Caco-2 (cell line): ENCODE measurements at places on chromosomes 12 and 14.

DNA sequence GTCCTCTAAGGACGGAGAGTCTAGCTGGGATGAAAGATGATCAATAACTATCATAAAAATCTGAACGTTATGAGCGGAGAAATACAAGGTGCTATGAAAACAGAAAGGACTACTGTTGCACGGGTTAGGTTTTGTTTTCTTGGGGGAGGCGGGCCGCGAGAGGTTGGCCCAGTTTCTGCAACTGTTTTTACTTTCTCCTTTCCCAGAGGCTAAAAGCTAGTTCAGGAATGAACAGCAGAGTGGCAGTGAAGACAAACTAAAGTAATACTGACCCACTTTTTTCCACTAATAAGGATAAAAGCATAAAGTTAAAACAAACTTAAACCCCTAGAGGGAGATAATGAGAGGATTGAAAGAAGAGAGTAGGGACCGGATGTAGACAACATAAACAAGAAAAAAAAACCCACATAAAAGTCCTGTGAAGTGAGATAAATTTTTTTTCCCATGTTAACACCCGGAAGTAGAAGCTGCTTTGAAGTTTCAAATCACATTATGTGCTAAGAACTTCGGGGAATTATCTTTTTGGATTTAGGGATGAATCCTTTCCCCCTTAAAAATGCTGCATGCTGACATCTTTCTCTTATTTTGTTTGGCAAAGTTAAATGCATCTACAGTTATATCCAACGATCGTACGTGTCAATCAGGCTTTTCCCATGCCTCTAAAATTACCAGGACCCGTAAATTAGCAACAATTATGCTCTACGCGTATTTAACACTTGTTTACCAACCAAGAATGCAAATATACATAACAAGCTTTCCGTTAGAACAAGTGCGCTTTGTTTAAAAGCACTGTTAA is 1.0 kb upstream of the CDK17 start:
- DNase-seq: peak; percentile 13

GRCh38 chr12:8145754-8146441 is 10.9 kb upstream of the ZNF705A start:
- no peak for DNase-seq

GRCh38 chr12:32252199-32253073 is 145.8 kb downstream of the BICD1 start:
- no peak for DNase-seq

- DNase-seq: no peak
Observed at GRCh38 chr12:89047856-89048418, 304.4 kb downstream of the DUSP6 start.

GRCh38 chr12:24721191-24721590 is 227.7 kb downstream of the BCAT1 start:
- no peak for DNase-seq

DNA sequence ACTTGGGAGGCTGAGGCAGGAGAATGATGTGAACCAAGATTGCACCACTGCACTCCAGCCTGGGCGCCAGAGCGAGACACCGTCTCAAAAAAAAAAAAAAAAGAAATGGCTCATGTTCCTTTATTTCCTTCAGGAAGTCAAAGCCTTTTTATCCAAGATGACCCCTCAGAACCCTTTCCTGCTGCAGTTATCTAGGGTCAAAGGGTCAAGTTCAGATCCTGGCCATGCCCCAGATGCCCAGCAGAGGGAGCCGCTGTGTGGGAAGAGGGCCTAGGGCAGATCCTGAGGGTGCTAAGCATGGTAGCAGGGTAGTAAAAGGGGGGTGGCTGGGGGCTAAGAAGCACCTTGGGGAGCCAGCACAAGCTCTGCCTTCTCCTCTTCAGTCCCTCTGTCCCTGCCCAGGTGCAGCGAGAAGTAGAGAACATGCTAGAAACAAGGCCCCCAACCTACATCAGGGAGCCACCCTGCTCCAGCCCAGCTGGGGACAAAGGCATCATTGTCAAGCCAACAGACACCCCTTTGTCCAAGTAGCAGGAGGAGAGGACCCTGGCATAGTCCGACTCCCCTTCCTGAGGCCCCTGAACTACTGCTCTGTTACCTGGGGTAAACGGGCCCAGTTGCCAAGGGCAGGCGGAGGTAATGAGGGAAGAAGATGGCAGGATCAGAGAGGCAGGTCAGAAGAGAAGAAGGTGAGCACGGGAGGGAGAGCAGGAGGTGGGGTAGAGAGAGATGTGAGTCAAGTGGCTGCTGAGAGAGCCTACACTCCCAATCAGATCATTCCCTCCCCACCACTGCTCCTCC is 6.5 kb downstream of the NFE2 start:
- DNase-seq: peak; percentile 65

- DNase-seq: no peak
Observed at GRCh38 chr12:19245666-19246065, 116.1 kb downstream of the PLEKHA5 start.

GRCh38 chr14:68439676-68440075 is 353.2 kb downstream of the ZFP36L1 start:
- DNase-seq: no peak
